ENCODE measurements at places on chromosomes 1 and 21.

DNA sequence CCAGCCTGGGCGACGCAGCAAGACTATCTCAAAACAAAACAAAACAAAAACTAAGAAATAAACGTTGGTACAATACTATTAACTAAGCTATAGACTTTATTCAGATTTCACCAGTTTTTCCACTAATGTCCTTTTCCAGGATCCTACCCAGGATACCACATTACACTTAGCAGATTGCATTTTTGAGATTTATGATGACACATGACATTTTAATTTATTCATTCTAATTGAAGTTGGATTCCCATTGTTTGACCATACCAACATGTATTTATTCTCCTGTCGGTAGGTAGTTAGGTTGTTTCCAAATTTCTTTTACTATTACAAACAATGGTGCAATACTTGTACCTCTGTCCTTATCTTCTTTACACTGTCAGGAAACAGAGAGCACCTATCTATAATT, 6.8 kb upstream of the KLF17 start:
- H3K4me3 ChIP-seq = no peak overlapping the region
- no peaks in the 10 kb centered on the region for H3K27me3 ChIP-seq

- no peaks in the 10 kb centered on the region for H3K36me3 ChIP-seq
- no peak overlapping the region for H3K4me3 ChIP-seq
- no peak overlapping the region for H3K27ac ChIP-seq
Measured at GRCh38 chr1:43924516-43924915, 9.1 kb upstream of the ARTN start.

DNA sequence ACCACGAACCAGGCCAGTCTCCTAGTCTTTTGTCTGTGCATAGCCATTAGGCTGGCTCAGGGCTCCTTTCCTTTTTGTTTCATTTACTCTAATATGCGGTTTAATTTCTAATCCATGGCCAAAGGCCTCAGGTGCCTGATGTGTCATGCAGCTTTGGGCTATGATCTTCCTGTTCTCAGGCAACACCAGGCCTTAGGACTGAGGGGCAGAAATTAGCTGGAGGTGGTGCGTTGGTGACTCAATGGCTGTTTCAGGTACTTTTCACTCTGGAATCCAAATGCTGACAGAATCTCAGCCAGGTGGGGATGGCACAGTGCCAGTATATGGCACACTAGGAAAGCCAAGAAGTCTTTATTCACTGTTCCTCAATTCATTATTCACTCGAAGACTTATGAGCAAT, 105.3 kb downstream of the CACNA1E start:
- H3K36me3 ChIP-seq = no peaks in the 10 kb centered on the region
- no peak overlapping the region for H3K4me3 ChIP-seq
- DNase-seq = no peak
- H3K27me3 ChIP-seq = no peaks in the 10 kb centered on the region
- peaks cover 8% of the 10 kb centered on the region for H3K4me1 ChIP-seq

DNA sequence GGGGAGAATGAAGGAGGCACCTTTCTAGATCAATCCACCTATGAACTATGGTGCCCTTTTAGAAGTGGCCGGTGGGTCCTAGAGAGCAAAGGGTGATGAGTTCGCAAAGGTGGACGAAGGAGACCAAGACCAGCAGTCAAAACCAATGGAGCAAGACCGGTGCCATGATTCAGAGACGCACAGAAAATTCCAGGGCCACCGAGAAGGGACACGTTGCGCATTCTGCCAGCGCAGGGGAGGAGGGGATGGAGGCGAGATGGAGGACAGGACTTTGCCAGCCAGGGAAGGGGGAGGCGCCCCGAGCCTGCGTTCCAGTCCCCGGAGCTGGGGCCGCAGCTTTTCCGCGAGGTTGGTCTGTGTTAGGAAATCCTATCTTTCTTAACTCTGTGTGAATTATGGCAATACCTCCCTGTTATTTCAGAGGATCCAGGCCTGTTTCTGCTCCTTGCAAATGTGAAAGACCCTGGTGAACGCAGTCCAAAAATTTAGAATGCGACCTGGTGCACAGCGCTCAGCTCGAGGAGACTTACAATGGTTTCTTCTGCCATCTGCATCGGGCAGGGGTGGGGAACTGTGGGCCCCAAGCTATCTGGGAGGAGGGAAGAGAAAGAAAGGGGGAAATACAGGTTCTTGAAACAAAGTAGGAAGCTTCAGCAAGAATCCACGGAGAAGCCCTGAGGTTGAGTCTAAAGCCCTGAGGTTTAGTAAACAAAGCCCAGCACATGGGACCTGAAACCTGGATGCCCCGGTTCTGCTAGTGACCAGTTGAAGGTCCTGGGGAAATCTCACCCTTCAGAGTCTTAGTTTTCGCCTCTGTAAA, 129.4 kb downstream of the MRPS6 start:
- H3K27me3 ChIP-seq = no peaks in the 10 kb centered on the region
- no peaks in the 10 kb centered on the region for H3K36me3 ChIP-seq
- peak overlapping the region; percentile 52 for H3K4me3 ChIP-seq

DNA sequence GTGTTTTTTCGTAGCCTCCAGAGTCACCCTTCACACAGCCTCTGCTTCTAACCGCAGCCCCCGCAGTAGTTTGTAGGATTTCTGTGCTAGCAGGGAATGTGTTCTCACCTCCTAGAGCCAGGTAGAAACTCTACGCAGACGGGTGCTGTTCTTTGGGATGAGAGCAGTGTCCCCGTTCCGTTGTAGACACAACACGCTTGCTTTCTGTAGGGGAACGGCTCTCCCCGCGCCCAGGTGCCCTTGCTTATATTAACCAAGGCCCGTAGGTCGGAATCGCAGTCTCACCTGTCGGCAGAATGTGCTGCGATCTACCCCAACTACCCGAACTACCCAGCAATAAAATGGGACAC, 111.8 kb upstream of the NBPF11 start:
- peak; percentile 66 for DNase-seq
- peak overlapping the region; percentile 55 for H3K4me3 ChIP-seq
- no peaks in the 10 kb centered on the region for H3K36me3 ChIP-seq
- H3K27ac ChIP-seq = peak overlapping the region; percentile 91

- no peaks in the 10 kb centered on the region for H3K36me3 ChIP-seq
- peaks cover 27% of the 10 kb centered on the region for H3K4me1 ChIP-seq
- no peaks in the 10 kb centered on the region for H3K27me3 ChIP-seq
- no peak overlapping the region for H3K4me3 ChIP-seq
- H3K27ac ChIP-seq = no peak overlapping the region
- peak; percentile 36 for DNase-seq
Measured at GRCh38 chr1:107250169-107250568, 109.3 kb downstream of the NTNG1 start.

GRCh38 chr1:14923727-14924452, 229.7 kb upstream of the TMEM51 start:
- peak overlapping the region; percentile 58 for H3K4me3 ChIP-seq
- no peak overlapping the region for H3K27ac ChIP-seq
- peaks cover 44% of the 10 kb centered on the region for H3K27me3 ChIP-seq
- H3K4me1 ChIP-seq = peaks cover 9% of the 10 kb centered on the region
